Hematopoietic multipotent progenitor cell treated with erythropoietin and hydrocortisone succinate and interleukin-3 and kit ligand, for 6 days (in vitro differentiated cells): ENCODE measurements at places on chromosomes 2 and 18.

GRCh38 chr2:105744909-105745853 is at the start of gene NCK2:
Gene NCK2 (plus strand): TSS chr2:105744912. CDS start chr2:105855064, 110,152 bp downstream.
- peak; percentile 52 for DNase-seq

- DNase-seq, result no peak
Observed at GRCh38 chr2:176813621-176814049, 399.0 kb upstream of the HNRNPA3 start.

- DNase-seq, result peak; percentile 59
Observed at GRCh38 chr2:68776124-68776523, 41.5 kb downstream of the ARHGAP25 start.

DNA sequence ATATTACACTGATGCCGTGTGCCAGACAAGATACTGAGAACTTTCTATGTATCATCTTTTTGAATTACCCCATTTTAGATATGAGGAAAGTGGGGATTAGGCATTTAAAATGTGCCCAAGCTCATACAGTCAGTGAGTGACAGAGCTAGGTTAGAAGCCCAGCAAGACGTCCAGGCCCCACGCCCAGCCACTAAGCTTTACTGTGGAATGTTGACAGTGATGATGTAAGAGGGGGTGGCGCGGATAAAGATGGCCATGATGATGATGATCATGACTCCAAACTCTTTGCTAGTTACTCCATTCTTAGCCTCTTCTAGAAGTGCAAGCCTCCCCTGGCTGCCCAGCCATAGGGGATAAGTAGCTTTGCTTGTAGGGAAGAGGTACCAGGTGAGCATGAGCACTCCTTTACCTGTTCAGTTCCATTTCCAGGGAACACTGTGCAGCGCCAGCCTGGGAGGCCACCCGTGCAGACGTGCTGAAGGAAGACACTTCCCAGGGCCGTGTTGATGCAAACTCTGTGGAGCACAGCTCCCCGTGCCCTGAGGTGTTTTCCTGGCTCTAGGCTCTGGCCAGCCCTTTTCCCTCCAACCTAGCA is 65.5 kb downstream of the BCL2L11 start:
- DNase-seq, result no peak

- no peak for DNase-seq
Observed at GRCh38 chr2:16482460-16482859, 183.2 kb downstream of the CYRIA start.

DNA sequence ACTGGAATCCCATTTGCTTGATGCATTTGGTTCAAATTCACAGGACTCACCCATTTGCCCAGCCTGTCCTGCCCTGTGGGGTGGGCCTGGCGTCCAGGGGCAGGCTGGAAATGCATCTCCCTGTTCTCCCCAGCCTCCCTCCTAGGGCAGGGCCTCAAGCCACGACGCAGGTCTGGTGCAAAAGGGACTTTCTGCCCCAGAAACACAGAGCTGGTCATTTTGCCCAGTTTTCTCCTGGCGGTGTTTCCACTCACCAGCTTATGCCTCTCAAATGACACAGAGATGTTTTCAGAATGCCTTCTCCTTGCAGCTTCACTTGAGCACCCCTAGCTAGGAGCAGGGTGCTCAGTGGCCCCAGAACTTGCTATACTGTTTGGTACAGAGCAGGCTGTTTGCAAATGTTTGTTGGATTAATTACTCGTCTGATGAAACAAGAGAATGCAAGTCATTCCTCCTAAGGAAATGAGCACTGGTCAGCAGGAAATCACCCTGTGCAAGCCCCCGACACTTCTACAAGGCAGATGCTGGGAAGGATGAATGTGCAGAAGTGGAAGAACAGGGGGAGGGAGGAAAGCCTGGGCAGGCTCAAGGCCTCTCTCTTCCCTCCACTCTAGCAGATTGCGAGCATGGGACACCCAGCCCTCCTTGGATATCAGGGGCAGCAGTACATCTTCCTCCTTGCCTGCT is 164.3 kb upstream of the APCDD1 start:
- peak; percentile 24 for DNase-seq

DNA sequence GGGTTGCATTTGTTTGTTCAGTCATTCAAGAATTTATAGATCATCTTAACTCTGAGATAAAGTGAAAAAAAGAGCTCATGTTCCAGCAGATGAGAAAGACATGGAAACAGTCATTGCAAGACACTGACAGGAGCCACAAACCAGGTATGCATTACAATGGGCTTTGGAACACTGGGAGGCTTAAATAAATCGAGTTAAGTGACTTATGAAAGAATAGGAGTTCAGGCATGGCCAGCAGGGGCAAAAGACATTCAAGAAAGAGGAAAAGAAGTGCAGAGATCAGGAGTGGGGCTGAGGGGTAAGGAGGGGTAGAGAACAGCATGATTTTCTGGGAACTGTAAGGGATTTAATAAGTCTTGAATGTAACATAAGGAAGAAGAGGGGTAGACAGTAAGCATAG is 121.2 kb upstream of the EPC2 start:
- DNase-seq, result no peak

- DNase-seq, result no peak
Observed at GRCh38 chr18:37552286-37552685, 13.3 kb downstream of the CELF4 start.

- DNase-seq, result no peak
Observed at GRCh38 chr2:60706021-60706420, 50.0 kb upstream of the PAPOLG start.

- DNase-seq, result no peak
Observed at GRCh38 chr2:150620855-150621254, 133.4 kb upstream of the RND3 start.

GRCh38 chr2:219180961-219181360 is 2.9 kb downstream of the RETREG2 start:
- peak; percentile 0 for DNase-seq

DNA sequence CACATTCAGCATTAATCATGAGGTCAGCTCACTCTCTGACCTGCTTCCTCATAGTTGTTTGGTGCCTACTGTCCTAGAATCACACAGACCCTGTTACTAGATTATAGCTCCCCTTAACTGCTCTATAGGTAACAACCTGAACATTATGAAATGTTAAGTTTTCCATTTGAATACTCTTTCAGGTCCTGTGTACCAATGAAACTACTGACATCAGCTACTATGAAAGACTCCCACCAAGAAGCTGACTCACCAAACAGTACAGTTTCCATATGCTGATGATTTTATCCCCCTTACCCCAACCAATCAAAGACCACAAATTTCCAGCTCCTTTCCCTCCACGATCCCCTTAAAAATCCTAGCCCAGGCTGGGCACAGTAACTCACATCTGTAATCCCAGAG is 56.3 kb downstream of the SRBD1 start:
- no peak for DNase-seq

- no peak for DNase-seq
Observed at GRCh38 chr2:232593982-232594381, 39.4 kb upstream of the EFHD1 start.

DNA sequence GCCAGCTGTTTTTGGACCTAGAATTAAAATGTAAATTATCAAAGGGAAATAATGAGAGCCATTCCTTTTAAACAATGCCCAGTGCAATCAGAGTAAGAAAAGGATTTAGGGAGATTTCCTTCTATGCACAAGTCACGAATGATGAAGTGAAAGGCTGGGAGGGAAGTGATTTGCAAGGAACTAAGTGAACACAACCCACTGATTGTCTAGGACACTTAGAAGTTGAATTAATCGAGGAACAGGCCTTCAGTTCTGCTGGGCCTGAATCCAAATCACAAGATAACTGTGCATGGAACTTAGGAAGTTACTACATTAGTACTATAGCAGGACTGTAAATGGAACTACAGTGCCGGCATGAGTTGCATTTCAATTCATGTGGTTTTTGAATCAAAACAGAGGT is 17.7 kb downstream of the MAP2 start:
- DNase-seq, result no peak

DNA sequence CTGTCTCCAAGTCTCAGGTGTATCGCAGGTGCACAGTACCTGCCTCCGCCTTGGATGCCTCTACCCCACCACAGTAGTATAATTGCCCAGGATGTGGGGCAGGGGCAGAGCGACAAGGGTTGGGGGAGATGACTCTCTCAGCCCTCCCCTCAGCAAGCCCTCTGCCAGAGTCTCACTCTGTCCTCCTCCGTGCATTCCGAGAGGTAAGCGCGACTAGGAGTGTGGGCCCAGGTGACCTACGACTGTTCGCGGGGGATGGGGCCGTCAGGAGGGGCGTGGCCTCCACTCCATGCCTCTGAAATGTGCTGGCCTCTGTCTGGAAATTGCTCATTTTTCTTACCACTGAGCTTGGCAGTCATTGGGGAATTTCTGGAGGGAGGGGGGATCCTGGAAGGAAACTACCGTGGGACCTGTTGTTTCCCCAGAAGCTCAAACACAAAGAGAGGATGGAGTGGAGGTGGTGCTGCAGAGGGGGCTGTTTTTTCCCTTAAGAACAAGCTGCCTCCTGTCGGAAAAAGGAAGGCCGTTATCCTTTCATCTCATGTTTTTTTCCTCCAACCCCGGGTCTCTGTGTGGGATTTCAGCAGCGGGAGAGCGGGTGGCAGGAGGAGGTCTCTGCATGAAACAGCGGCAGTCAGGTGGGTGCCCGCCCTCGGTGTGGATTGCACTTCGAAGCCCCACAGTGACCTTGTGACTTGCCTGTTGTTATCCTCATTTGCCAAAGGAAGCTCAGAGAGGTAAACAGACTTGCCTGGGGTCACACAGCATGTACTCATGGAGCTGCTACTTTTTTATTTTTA is 13.0 kb upstream of the RALB start:
- no peak for DNase-seq

DNA sequence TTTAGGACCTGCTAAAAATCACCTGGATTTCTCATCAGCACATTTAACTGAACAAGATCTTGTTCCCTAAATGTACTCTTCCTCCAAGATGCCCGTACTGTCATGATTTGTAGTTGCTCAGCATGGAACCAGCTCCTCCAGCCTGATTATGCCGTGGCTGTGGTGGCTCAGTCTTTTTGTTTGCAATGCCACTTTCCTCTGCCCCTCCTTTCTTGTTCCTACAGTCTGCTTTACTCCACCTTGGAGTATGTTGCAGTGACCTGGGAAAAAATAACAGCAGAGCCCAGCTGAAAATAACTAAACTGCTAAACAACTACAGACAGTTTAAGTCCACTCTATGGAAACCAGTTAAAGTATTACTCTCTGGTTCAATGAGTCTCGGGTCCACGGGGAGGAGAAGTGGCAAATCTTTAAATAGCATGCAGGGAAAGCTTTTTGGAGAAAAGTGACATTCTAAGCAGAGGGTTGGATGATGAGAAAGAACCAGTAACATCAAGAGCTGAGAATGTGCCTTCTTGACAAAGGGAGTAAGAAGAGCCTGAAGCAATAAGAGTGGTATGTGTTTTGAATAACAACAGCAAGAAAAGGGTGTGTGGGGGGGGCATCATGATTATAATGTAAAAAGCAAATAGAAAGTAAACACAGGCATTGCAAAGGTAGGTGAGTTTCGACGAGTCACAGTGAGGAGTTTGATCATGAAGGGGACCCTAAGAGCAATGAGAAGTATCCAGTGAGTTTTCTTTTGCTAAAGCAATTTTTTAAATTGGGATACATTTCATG is 225.7 kb downstream of the TMX3 start:
- DNase-seq, result no peak

GRCh38 chr2:239905884-239906654 is 119.1 kb downstream of the NDUFA10 start:
- DNase-seq, result no peak

- no peak for DNase-seq
Observed at GRCh38 chr2:144429396-144430112, 90.4 kb downstream of the ZEB2 start.

- DNase-seq, result no peak
Observed at GRCh38 chr18:57915248-57915647, 112.1 kb upstream of the ATP8B1 start.

DNA sequence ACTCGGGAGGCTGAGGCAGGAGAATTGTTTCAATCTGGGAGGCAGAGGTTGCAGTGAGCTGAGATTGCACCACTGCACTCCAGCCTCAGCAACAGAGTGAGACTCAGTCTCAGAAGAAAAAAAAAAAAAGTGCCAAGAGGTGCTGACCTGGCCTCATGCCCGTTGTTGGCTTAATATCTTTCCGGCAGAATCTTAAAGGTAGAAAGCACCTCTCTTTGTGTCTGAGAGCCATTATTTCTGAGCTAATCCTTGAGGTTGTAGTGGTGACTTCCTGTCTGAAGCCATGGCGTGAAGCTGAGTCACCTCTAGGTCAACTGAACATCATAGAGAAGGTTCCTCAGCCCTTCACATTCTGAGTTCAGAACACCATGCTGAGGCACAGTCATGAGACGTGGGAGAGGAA is 60.4 kb downstream of the WDSUB1 start:
- peak; percentile 43 for DNase-seq

- DNase-seq, result no peak
Observed at GRCh38 chr2:182220335-182220734, 206.5 kb downstream of the PDE1A start.

GRCh38 chr2:70613521-70613920 is 59.9 kb upstream of the TGFA start:
- no peak for DNase-seq

DNA sequence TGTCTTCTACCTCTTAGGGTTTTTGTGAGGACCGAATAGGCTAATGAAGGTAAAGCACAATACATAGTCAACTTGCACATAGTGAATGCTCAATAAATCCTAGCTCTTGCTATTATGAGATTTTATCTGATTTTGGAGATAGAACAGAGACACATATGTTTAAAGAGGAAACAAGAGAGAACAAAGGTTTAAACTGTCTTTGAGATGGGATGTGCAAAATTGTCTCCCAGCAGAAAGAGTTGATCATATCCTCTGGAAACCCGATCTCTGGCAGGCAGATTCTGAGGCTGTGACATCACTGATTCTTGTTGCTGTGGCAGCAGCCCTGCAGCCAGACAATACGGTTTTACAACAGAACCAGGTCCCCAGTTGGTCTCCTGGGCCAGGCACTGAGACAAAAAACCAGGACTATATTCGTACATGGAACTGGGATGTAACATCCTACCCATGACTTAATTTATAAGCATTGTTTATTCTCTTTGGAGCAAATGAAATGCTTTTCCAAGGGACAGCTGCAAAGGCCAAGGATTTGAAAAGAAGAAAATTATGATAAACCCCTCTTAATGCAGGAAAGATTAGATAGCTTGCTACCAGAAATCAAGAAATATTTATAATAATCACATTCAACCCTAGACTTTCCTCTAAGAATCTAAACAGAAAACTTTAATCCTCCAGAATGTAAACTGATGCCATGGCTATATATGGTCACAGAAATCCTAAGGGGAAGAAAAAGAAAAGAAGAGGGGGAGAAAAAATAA is 80.2 kb downstream of the SLC8A1 start:
- no peak for DNase-seq

DNA sequence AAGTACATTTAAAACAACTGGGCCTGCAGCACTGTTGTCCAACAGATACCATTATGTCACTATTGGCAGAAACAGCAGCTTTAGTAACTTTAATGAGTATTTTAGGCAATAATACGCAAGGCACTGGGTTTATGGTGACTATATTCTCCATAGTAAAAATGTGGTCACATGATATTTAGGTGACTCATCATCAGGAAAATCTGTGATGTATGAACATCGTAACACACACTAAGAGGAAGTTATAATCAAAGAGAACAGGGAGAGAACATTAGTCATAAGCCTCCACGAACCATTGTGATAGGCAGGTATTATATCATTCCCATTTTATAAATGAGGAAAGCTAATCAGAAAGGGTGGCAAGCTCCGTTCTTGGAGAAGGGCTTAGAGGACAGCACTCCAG is 36.9 kb downstream of the RAPH1 start:
- DNase-seq, result peak; percentile 9

- no peak for DNase-seq
Observed at GRCh38 chr2:97781981-97782380, 68.6 kb downstream of the ZAP70 start.

GRCh38 chr2:202633470-202633869 is 1.3 kb upstream of the FAM117B start:
- DNase-seq, result no peak
